ENCODE measurements at places on chromosomes 3 and 15. TPM values are rescaled to one million over a fixed set of nuclear protein-coding genes. Genes with fewer than 3 reads are reported as not detected.

GRCh38 chr15:29612701-29613100 is 209.6 kb downstream of the TJP1 start:
- no peaks in the 10 kb centered on the region for H3K4me1 ChIP-seq
- no peaks in the 10 kb centered on the region for H3K36me3 ChIP-seq
- peaks cover 6% of the 10 kb centered on the region for H3K27me3 ChIP-seq
- DNase-seq = no peak

- H3K36me3 ChIP-seq = no peaks in the 10 kb centered on the region
- no peaks in the 10 kb centered on the region for H3K27me3 ChIP-seq
- no peaks in the 10 kb centered on the region for H3K4me1 ChIP-seq
- no peak for DNase-seq
Observed at GRCh38 chr3:3821777-3822176, 22.5 kb downstream of the LRRN1 start.

GRCh38 chr15:32679298-32679690 is 37.8 kb downstream of the SCG5 start:
- no peak overlapping the region for H3K27ac ChIP-seq
- peaks cover 13% of the 10 kb centered on the region for H3K4me1 ChIP-seq
- no peak for DNase-seq
- H3K36me3 ChIP-seq = no peaks in the 10 kb centered on the region
- no peak overlapping the region for H3K4me3 ChIP-seq

DNA sequence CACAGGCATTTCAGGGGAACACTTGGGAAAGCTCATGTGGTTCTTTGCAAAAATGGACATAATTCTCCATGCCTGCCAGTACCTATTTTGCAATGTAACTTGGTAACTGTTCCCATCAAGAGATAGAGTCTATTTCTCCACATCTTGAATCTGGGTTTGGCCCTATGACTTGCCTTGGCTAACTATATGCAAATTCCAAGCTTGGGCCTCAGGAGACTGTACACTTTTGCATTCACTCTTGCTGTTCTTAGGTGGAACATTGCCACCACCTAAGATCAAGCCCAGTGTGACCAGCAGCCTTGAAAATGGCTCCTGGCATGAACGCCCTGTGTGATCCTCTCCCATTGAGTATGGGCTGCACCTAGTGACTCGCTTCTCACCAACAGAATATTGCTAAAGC is 19.8 kb upstream of the SMAD6 start:
- no peak overlapping the region for H3K4me3 ChIP-seq
- H3K4me1 ChIP-seq = peaks cover 7% of the 10 kb centered on the region
- H3K27me3 ChIP-seq = no peaks in the 10 kb centered on the region
- DNase-seq = no peak

Gene SRGAP3
- total RNA-seq = 3.2 TPM

Gene STRIT1
- total RNA-seq = not detected

Gene NKIRAS1
- 8.4 TPM for total RNA-seq

Data from upper lobe of right lung (tissue), 1 donor.